ENCODE measurements at places on chromosomes 4 and X.

GRCh38 chr4:48792348-48793006 lies 12.4 kb upstream of the FRYL start:
- no peak for DNase-seq

DNA sequence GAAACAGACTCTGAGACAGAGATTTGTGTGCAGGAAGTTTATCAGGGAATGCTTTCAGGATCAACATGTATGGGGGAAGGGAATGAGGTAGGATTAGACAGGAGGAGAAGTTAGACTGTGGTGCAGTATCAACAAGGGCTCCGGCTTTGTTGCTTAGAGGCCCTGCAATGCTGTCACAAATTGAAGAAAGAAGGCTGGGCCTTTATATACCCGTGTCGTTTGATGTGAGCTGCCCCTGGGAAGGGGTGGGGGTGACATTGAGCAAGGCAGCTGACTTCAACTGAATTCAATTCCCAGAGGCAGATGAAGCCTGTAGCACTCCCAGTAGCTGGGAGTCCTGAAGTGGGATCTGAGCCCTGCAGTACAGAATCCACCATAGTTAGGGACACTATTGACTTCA lies 29.5 kb upstream of the USP9X start:
- no peak for DNase-seq

- DNase-seq, result peak; percentile 2
These were observed 23.6 kb upstream of the VAMP7 start for GRCh38 chrX:155857561-155857960.

DNA sequence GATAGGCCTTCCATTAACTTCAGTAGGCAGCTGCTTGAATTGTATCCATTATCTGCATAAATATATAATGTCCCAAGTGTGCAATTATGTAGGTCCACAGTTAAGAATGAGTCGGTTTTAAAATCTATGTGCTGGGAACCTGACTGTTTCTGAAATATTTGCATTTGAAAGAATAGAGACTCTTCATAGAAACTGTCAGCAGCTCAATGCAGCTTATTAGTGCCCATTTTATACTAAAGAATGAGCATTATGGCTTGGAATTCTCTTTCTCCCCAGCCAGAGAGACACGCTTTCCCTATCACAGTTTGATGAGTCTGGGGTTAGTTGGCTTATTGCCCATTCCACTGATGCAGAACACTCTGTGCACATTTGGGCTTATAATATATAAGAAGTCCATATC lies 202.0 kb upstream of the PCDH7 start:
- no peak for DNase-seq

GRCh38 chr4:151462554-151462953 lies 53.6 kb downstream of the FHIP1A start:
- DNase-seq, result no peak

DNA sequence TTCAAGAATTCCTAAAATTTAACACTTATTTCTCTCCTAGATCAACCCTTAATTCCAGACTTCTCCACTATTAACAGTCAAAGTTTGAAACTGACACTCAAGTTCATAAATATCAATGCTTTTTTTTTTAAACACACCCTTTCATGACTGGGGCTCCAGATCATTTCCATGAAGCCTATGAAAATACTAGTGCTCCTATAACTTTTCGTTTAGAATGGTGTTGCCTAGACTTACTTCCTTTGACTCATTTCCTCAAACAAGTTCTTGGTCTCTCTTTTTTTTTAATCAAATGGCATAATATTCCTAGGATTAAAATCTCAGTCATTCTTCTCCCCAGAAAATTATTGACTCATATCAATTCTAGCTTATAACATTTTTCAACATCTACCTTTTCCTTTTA lies 13.1 kb downstream of the ZMAT1 start:
- no peak for DNase-seq

GRCh38 chrX:130261296-130261893 lies 7.3 kb downstream of the ZNF280C start:
- DNase-seq, result no peak

DNA sequence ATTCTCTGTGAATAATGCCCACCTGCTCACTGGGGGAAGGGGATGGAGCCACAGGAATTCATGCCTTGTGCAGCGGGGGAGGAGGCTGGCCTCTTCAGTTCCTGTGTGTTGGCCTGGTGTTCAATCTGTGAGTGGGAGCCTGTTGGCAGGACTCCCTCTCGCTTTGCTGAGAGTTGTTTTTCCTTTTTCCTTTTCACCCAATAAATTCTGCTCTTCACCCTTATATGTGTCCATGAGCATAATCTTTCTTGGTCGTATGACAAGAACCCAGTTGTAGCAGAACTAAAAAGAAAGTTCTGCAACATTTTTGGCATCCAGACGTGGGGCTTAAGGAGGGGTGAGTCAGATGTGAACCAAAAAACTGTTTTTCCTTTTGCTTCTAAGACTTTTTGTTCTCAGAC lies 235.2 kb upstream of the HDX start:
- DNase-seq, result no peak

GRCh38 chr4:31617667-31618066 lies 897.5 kb downstream of the PCDH7 start:
- DNase-seq, result no peak

DNA sequence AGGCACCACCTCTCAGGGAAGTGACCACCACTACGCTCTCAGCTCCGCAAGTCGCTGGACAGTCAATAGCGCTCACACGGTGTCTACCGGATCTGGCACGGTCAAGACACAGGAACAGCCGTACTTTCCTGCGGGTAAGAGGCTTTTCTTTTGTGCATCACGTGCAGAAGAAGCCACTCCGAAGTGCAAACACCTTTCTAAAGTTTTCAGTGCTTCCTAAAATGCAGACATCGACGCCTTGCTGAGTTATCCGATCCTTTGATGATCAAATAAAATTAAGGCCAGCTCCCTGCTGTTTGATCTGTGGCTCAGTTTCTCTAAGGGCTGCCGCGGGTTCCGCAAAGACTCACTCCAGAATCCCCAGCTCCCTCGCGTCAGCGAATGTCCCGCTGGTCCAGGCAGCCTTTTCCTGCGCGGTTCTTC lies 71.8 kb downstream of the FBXO8 start:
- DNase-seq, result no peak

DNA sequence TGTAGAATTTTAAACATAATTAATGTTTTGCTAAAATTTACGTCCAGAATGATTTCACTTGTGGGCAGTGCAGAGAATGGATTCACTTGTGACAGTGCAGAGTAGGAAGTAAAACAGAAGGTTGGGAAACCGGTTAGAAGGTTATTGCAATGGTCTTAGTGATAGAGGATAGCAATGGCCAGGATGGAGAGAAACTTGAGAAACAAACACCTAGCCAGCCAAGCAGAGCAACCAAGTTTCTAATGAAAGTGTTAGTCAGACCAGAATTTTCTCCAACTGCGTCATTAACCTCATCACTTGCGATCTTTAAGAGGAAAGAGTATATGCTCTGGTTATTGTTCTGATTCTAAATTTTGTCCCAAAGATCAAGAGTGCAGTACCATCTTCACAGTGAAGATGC lies 50.0 kb upstream of the TBC1D9 start:
- DNase-seq, result no peak

DNA sequence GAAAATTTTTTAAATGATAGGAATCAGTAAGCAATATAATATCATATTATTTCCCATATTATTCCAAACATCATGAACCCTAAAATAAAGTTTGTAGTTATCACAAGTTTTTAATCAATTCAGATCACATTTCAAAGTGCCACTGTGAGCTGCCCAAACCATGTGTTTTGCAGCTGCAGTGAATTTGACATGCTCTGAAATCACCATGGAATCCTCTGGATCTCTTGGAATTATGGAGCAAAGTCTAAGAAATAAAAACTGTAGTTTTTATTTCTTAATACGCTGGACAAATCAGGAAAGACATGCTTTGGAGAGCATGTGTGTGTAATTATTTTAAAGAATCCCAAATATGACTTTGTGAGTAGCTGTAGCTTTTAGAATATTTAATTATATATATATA lies 262.7 kb downstream of the ANKRD50 start:
- DNase-seq, result no peak

GRCh38 chr4:162131256-162131655 lies 32.5 kb downstream of the FSTL5 start:
- DNase-seq, result no peak

DNA sequence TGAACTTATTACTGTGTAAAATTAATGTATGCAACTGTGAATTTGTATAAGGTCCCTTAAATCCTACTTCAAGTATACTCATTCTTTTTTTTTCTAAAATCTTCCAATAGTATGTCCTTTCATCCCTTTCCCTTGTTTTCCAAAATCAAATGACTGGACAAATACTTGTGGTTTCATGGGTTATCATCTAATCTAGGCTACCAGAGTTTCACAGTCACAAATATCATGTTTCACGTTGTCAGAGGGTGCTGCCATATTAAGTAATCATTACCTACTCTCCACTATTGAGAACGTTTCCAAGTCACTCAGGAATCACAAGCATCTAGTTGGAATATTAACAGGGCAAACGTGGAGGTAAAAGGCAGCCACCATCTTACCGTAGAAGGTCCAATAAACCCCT lies 1235.0 kb upstream of the TENM3 start:
- no peak for DNase-seq

DNA sequence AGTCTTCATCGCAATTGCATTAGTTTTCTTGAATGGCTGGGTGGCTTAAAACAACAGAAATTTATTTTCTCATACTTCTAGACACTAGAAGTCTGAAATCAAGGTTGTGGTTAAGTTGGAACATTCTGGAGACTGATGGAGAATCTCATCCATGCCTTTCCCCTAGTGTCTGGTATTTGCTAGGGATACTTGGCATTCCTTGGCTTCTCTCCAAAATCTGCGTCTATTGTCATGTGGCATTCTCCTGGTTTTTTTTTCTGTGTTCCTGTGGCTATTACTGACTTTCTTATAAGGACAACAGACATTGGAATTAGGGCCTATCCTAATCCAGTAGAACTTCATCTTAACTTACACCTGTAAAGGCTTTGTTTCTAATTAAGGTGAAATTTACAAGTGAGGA lies 272.8 kb upstream of the EPHA5 start:
- DNase-seq, result no peak

- DNase-seq, result no peak
These were observed 103.8 kb upstream of the ATP6AP2 start for GRCh38 chrX:40476958-40477357.

- no peak for DNase-seq
These were observed 14.4 kb downstream of the LRRC66 start for GRCh38 chr4:52005604-52006273.

- DNase-seq, result no peak
These were observed 30.2 kb downstream of the GPRIN3 start for GRCh38 chr4:89277412-89277811.

Data from HFF-Myc (cell line).